ENCODE measurements at places on chromosomes 11 and 22. TPM values are rescaled to one million over a fixed set of nuclear protein-coding genes. Genes with fewer than 3 reads are reported as not detected.

The OR51B4 gene
- not detected for total RNA-seq

The OR5P2 gene
- not detected for total RNA-seq

The CD3G gene
- total RNA-seq: 0.24 TPM

The TRIM49 gene
- total RNA-seq: not detected

The RIMBP3B gene
- total RNA-seq: 0.08 TPM

DNA sequence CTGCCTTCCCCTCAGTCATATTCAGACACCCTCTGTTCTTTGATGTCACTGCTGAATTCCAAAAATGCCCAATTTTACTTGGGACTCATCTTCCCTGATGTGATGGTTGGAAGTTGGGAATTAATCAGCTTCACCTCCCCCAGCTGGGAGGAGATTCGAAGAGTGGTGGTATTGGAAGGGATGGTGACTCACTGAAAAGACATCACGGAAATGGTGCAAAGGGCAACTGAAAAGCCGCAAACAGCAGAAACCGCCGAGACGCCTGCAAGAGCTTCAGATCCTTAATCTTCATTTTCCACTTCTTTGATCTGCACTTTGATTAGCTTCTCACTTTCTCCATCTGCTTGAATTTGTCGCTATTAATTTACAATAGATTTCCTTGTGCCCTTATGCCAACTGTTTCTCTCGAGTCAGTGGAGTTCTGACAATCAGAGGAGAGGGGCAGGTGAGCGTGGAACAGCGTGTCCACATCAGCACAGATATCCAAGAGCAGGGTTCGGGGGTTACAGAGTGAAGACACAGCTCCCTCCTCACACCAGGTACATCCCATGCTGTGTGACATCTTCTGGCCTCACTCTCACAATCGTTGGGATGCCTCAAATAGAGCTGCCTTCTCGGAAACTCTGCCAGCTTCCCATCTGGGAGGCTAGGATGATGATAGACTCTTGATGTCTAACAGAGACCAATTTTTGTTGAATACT lies 325.4 kb downstream of the BRD1 start:
- DNase-seq: peak; percentile 20

- DNase-seq: no peak
Measured at GRCh38 chr11:104836691-104837090, 61.6 kb downstream of the CASP12 start.

DNA sequence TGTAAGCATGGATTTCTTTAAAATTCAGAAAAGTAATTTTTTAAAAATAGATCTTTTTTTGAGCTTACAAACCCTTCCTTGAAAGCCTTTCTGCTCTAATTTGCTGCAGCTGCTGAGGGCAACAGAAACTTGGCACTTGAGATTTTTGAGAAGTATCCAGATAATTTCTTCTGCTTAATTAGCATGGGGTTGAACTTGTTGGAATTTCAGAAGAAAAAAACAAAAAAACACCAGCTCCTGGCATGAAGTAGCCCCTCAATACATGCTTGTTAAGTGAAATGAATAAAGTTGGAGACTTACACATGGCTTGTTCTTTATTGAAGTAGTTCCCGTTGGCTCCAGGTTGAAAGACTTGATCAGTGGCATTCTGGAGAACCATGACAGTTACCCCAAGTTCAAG lies 331.4 kb upstream of the RAG2 start:
- DNase-seq: no peak

GRCh38 chr11:21567645-21568290 lies 625.1 kb upstream of the ANO5 start:
- no peak for DNase-seq

DNA sequence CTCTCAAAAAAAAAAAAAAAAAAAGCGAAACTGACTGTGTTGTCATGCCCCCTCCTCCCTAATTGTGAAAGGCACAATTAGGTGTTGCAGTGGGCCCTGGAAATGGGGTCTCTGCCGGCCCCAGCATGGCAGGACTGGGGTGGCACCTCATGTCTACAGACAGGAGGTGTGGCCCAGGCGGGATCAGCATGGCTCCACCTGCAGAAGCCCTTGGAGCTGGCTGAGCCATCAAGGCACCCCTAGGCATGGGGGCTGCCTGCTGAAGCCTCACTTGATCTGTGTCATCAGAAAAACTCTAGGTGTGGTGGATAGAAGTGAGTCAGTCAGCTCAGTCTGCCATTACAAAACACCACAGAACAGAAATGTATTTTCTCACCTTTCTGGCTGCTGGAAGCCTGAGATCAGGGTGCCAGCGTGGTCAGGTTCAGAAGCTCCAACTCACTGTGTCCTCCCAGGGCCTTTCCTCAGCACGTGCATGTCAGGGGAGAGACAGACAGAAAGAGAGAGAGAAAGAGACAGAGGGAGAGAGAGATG lies 10.1 kb upstream of the B4GALNT4 start:
- DNase-seq: peak; percentile 51

GRCh38 chr22:20777420-20778177 lies 3.7 kb downstream of the SERPIND1 start:
- no peak for DNase-seq

DNA sequence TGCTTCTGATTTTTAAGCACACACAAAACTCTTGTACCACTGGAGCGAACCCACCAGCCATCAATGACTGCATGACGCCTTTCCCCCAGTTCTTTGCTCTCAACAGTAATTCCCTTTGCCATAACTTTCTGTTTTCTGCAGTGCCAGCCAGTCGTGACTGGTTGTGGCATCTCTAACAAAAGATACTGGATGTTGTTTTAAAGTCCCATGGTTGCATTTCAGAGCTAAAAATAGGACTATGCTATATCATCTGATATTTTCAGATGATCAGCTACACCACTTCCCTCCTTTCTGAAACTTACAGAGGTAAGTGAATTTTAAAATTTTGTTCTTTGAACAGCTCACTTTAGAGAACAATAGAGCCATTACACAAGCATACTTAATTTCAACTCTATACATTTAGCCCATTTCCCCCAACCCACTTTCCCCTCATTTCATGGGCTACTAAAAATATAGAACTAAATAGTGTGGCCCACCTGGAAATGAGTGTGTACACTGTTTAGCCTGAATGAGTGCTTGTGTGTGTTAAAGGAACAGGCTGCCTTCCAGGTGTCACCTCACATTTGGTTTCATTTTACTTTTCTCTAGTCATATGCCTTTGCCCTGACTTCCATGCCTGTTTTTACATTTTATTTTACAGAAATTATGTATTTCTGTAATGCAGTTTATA lies 136.9 kb upstream of the ZC3H12C start:
- DNase-seq: no peak

DNA sequence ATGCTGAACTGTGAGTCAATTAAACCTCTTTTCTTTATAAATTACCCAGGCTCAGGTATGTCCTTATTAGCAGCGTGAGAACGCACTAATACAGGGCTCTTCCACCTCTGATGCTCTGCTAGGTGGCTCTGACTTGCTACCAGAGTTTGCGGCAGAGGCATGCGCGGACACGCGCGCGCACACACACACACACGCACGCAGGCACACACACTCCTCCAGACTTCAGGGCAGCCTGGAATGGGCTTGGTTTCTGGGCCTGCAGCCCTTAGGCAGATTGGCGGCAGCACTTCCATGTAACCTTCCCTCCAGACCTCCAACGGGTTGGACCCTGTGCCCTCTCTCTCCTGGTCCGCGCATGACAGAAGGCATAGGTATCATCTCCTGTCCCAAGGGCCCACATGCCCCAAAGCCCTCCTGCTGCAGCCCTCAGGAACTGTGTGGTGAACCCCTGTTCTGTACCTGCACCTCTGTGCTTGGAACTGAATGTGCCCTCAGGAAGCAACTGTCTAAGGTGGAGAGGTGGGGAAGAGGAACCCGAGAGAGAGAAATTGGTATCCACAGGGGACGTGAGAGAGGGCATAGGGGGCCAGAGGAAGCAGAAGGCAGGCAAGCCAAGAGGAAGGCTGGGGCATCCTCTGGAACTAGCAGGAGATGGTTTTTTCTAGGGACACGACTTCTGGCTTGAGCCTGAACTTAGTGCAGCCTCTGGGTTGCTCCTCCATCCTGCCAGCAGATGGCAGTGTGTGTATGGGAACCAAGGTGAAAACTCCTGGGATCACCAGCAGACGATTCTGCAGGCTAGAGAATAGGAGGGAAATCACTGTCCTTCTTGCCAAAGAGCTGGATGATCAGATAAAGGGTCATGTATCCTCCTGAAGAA lies 23.4 kb upstream of the RIC3 start:
- DNase-seq: no peak

DNA sequence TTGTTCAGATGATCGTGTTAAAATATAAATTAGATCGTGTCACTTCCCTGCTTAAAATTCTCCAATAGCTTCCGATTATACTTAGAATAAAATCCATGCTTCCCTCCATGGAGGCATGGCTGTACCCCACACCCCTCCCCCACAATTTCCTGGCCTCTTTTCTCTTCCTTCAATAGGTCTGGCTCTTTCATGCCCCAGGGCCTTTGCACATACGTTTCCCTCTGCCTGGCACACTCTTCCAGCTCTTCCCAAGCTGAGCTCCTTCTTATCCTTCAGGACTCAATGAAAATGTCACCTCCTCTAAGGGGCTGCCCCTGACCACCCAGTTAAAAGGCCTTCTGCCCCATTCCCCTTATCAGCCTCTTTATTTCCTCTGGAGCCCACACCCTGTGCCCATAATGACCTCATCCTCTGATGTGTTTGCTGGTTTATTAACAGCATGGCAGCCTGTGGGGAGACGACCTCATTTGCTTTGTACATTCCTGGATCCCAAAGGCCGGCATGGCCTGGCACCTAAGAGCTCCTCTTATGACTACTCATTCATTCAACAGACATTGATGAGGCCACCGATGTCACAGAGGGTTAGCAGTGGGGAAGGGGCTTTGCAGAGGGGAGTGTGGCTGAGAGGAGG lies 9.0 kb upstream of the FLRT1 start:
- no peak for DNase-seq

Measured in cardiac septum (tissue), 1 donor.